Sigmoid colon (tissue), 7 donors: ENCODE measurements at places on chromosomes 7 and 10.

DNA sequence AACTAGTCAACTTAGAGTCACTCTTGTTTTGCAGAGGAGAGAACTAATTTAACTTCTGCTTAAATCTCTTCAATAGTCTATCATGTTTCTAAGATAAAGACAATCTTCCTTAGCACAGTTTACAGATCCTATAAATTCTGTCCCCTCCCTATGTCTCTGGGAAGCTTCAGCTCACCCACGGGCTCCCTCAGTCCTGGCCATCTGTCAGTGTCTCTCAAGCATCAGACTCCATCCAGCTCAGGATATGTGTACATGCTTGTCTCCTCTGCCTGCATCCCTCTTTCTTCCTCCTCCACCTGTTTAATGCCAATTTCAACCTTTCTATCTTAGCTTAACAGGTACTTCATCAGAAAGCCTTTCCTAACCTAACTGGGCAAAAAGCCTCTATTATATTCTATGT lies 177.1 kb upstream of the PTER start:
- H3K36me3 ChIP-seq = no peaks in the 10 kb centered on the region
- H3K27me3 ChIP-seq = no peaks in the 10 kb centered on the region
- H3K4me1 ChIP-seq = no peaks in the 10 kb centered on the region
- no peak overlapping the region for H3K27ac ChIP-seq
- DNase-seq = no peak

GRCh38 chr10:13695588-13695987 lies 108.8 kb downstream of the PRPF18 start:
- peaks cover 4% of the 10 kb centered on the region for H3K4me1 ChIP-seq
- H3K27me3 ChIP-seq = no peaks in the 10 kb centered on the region
- H3K4me3 ChIP-seq = no peak overlapping the region
- no peak overlapping the region for H3K27ac ChIP-seq
- peaks cover 33% of the 10 kb centered on the region for H3K36me3 ChIP-seq
- DNase-seq = no peak

GRCh38 chr7:1532456-1533254 lies 2.2 kb downstream of the MAFK start:
- peaks cover 56% of the 10 kb centered on the region for H3K4me1 ChIP-seq
- no peaks in the 10 kb centered on the region for H3K27me3 ChIP-seq

GRCh38 chr10:133237241-133237587 lies 441 bp upstream of the VENTX start:
- H3K4me1 ChIP-seq = peaks cover 32% of the 10 kb centered on the region
- DNase-seq = no peak
- H3K36me3 ChIP-seq = no peaks in the 10 kb centered on the region
- H3K27ac ChIP-seq = no peak overlapping the region
- H3K4me3 ChIP-seq = peak overlapping the region; percentile 33

GRCh38 chr7:70208236-70209063 lies 610.2 kb downstream of the AUTS2 start:
- no peaks in the 10 kb centered on the region for H3K27me3 ChIP-seq
- no peak overlapping the region for H3K4me3 ChIP-seq
- no peaks in the 10 kb centered on the region for H3K4me1 ChIP-seq
- no peak overlapping the region for H3K27ac ChIP-seq
- H3K36me3 ChIP-seq = no peaks in the 10 kb centered on the region

DNA sequence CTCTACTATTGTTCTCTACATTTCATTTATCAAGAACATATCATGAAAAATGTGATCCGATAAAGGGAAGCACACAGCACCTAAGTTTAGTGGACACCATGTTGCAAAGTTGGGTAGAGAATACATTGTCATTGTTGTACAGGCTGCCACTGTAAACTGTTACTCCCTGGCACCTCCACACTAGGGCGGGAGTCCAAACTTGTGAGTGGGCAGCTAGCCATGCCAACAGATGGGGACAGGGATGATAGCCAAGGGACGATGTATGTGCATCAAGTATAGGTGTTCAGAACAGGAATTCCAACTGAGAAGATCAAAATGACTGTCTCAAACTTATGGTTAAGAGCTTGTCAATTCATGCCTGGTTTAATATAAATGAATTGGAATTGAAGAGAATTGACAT lies 31.1 kb upstream of the COMMD3 start:
- no peaks in the 10 kb centered on the region for H3K4me1 ChIP-seq
- no peak overlapping the region for H3K4me3 ChIP-seq
- H3K27ac ChIP-seq = no peak overlapping the region

DNA sequence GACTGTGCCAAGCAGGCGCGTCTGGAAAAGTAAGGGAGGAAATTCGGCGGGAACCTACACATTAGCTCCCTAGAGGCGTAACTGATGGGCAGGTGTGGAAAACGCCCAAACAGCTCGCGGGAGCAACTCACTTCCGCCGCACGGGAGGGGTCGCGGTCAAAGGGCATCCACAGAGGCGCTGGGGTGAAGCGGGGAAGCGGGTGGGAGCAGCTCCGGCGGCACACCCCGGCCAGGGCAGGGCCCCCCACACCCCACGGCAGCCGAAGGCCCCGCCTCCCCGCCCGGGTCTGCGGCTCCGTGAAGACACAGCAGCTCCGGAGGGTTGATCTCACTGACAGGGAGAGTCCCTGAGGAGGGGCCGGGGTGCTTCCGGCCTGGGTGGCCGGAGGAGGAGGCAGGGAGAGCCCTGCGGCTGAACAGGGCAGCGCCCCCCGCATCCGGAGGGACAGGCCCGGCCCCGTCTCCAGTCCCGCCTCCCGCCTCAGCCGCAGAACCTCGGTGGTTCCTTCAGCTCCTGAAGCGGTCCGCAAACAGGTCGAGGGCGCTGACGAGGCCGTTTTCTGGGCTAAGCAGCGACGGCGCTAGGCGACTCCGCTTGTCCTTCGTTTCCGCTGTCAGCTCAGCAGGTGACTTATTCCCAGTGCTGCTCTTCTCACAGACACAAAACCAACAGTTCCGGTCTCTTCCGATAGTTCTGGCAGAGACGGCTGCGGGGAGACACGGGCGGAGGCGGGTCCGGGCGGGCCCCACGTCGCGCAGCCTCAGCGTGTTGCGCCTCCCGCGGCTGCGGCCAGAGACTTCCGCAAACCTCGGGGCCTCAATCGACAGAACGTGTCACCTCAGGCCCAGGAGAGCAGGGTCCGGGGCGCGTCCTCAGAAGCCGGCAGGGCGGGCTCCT lies 276.1 kb downstream of the DNAJB6 start:
- H3K4me3 ChIP-seq = peak overlapping the region; percentile 45
- DNase-seq = peak; percentile 66
- H3K36me3 ChIP-seq = no peaks in the 10 kb centered on the region
- H3K4me1 ChIP-seq = no peaks in the 10 kb centered on the region
- H3K27me3 ChIP-seq = no peaks in the 10 kb centered on the region

GRCh38 chr10:127161482-127161881 lies 34.9 kb downstream of the INSYN2A start:
- H3K4me3 ChIP-seq = no peak overlapping the region
- H3K36me3 ChIP-seq = no peaks in the 10 kb centered on the region
- H3K27me3 ChIP-seq = no peaks in the 10 kb centered on the region
- H3K27ac ChIP-seq = no peak overlapping the region
- H3K4me1 ChIP-seq = peaks cover 40% of the 10 kb centered on the region

- H3K36me3 ChIP-seq = no peaks in the 10 kb centered on the region
- no peak for DNase-seq
- H3K27ac ChIP-seq = no peak overlapping the region
- no peaks in the 10 kb centered on the region for H3K4me1 ChIP-seq
- H3K4me3 ChIP-seq = no peak overlapping the region
Observed at GRCh38 chr10:133135116-133135465, 24.9 kb upstream of the KNDC1 start.

DNA sequence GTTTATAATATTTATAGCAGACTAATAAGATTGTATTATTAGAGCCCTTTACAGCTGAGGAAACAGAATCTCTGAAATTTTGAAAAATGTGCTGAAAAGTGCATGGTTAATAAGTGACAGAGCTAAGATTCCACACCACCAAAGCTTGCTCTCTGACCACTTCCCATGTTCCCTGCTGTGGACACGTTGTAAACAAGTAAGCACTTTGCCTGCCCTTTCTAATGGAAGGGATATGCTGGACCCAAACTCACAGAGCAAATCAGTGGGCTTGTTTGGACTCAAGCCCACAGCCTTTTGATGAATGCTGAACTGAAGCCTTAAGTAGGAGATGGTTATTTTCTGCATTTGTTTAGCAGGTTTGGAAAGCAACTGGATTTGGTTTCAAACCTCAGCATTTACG lies 214.0 kb upstream of the TMEM72 start:
- H3K4me3 ChIP-seq = no peak overlapping the region
- H3K27ac ChIP-seq = peak overlapping the region; percentile 37
- H3K36me3 ChIP-seq = no peaks in the 10 kb centered on the region

DNA sequence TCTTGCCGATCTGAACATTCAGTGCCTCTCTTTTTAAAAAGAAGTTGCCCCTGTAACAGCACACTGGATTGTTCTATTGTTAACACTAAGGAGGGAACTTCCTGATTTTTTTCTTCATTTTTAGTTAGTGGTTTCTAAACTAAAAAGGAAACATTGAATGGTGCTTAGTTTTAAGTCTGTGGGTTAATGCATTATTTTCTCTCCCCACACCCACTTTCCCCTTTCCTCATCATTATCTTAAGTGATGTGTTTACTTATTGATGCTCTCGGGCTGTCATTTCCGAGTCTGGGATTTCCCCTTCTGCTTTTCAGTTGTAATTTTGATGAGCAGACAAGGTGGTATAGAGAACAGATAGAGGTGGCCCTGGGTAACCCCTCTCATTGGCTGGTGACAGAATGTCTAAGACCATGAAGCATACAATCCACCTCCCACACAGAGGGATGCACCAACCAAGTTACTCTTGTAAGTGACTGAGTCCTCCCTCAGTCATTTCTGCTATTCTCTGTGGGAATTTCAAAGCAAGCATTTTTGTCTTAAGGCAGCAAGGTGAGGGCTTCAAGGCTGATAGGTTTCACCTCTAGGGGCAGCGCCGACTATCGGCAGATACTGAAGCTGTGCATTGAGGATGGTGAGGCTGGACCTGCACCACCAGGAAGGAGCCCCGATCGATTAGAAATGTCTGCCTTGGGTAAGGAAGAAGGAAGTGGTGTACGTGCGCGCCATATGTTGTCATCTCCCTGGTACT lies 49.5 kb downstream of the CHN2 start:
- no peaks in the 10 kb centered on the region for H3K4me1 ChIP-seq
- no peaks in the 10 kb centered on the region for H3K27me3 ChIP-seq
- H3K27ac ChIP-seq = no peak overlapping the region
- H3K4me3 ChIP-seq = no peak overlapping the region

DNA sequence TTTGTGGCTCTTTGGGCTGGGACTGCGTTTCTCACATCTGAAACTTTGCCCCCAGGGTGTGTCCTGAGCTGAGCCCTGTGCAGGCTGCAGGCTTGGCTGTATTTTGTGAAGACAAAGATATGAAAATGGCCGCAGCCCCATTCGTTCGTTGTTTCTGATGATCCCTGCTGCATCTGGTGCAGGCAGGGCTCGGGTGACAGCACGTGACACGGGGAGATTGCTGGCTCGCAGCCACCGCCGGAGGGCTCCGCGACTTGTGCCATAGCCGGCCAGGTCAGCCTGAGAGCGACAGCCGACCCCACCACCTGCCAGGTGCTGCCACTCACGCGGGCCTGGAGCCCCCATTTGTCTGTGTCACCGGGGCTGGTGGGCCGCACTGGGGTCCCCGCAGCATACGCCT lies 81.3 kb downstream of the ZRANB1 start:
- no peaks in the 10 kb centered on the region for H3K4me1 ChIP-seq
- H3K27me3 ChIP-seq = no peaks in the 10 kb centered on the region
- no peak overlapping the region for H3K4me3 ChIP-seq
- H3K27ac ChIP-seq = peak overlapping the region; percentile 60
- peak; percentile 64 for DNase-seq

DNA sequence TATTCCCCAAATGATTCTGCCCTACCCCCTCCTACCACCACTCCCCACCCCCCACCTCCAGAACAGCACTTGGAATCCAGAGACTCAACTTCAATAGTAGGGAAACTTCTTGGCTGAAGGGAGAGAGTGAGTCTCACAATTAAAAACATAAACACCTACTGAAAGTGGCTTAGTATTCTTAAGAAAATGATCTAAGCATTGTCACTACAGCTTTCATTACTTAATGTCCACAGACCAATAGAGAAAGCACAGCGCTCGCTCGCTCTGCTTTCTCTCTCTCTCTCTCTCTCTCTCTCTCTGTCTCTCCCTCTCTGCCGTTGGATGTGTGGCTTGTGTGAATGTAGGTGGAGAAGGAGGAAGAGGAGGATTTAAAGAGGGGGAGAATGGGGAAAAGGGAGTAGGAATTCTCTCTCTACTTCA lies 1.5 kb upstream of the SEMA3A start:
- H3K36me3 ChIP-seq = no peaks in the 10 kb centered on the region
- peak overlapping the region; percentile 85 for H3K27ac ChIP-seq
- DNase-seq = no peak
- peak overlapping the region; percentile 56 for H3K4me3 ChIP-seq
- no peaks in the 10 kb centered on the region for H3K27me3 ChIP-seq
- peaks cover 3% of the 10 kb centered on the region for H3K4me1 ChIP-seq

DNA sequence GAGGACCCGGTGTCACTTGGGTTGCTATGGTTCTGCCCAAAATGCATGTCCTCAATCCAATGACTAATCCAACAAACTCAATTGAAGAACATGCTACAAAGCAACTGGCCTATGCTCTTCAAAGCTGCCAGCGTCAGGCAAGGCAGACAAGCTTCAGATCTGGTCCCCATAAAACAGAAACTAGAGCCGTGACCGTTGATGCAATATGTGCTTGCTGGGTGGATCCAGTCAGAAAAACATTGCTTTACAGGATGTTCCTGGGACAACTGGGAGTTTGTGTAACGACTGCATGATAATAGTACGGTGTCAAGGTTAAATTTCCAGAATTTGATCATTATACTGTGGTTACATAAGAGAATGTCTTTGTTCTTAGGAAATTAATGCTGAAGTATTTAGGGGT lies 120.7 kb upstream of the CTBP2 start:
- H3K4me1 ChIP-seq = no peaks in the 10 kb centered on the region
- no peaks in the 10 kb centered on the region for H3K36me3 ChIP-seq
- DNase-seq = no peak
- H3K27ac ChIP-seq = no peak overlapping the region
- H3K27me3 ChIP-seq = peaks cover 6% of the 10 kb centered on the region

GRCh38 chr10:52283174-52283573 lies 30.9 kb upstream of the DKK1 start:
- no peaks in the 10 kb centered on the region for H3K36me3 ChIP-seq
- H3K4me1 ChIP-seq = peaks cover 7% of the 10 kb centered on the region
- no peaks in the 10 kb centered on the region for H3K27me3 ChIP-seq
- no peak for DNase-seq

- no peaks in the 10 kb centered on the region for H3K27me3 ChIP-seq
- H3K27ac ChIP-seq = peak overlapping the region; percentile 51
- no peaks in the 10 kb centered on the region for H3K36me3 ChIP-seq
- no peaks in the 10 kb centered on the region for H3K4me1 ChIP-seq
Observed at GRCh38 chr10:4254101-4254994, 469.3 kb upstream of the KLF6 start.

DNA sequence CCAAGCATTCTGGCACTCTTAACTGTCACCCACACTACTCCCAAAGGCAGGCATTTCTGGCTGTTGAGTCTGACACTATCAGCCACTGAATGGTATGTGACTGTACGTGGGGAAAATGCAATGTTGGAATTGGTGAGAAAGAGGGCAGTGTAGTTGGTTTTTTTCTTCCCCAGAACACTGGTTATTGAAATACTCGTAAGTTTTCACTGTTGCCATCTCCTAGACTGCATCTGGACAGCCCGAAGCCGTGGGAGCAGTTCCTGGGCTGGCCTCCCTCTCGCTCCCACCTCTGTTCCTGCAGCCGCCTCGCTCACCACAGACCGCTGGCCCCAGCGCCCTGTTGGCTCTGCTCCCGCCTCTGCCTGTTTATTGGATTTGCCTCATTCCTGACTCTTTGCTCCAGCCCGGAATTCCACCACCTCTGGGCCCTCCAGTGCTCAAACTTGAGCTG lies 5.7 kb downstream of the PLCE1 start:
- peak overlapping the region; percentile 6 for H3K4me3 ChIP-seq
- H3K4me1 ChIP-seq = peaks cover 14% of the 10 kb centered on the region
- no peaks in the 10 kb centered on the region for H3K27me3 ChIP-seq
- no peaks in the 10 kb centered on the region for H3K36me3 ChIP-seq
